ENCODE measurements at places on chromosomes 3 and 15. TPM values are rescaled to one million over a fixed set of nuclear protein-coding genes. Genes with fewer than 3 reads are reported as not detected.

Gene NOX5
- total RNA-seq: not detected

- no peaks in the 10 kb centered on the region for H3K36me3 ChIP-seq
- H3K4me1 ChIP-seq: no peaks in the 10 kb centered on the region
- no peak overlapping the region for H3K27ac ChIP-seq
- no peak for DNase-seq
- peaks cover 13% of the 10 kb centered on the region for H3K27me3 ChIP-seq
- no peak overlapping the region for H3K4me3 ChIP-seq
Observed at GRCh38 chr3:5428607-5429516, 241.4 kb downstream of the EDEM1 start.

Gene FBXO22
- total RNA-seq: 21.1 TPM

Gene PLOD2
- total RNA-seq: 21.1 TPM

- no peaks in the 10 kb centered on the region for H3K27me3 ChIP-seq
- H3K27ac ChIP-seq: no peak overlapping the region
- no peak overlapping the region for H3K4me3 ChIP-seq
- no peak for DNase-seq
- H3K36me3 ChIP-seq: no peaks in the 10 kb centered on the region
Observed at GRCh38 chr3:140911822-140912221, 29.8 kb upstream of the SLC25A36 start.

GRCh38 chr3:123672429-123673146 lies 87.7 kb upstream of the HACD2 start:
- H3K4me1 ChIP-seq: peaks cover 13% of the 10 kb centered on the region
- no peak for DNase-seq
- no peak overlapping the region for H3K4me3 ChIP-seq
- no peak overlapping the region for H3K27ac ChIP-seq
- no peaks in the 10 kb centered on the region for H3K36me3 ChIP-seq
